NCI-H187 (cell line): ENCODE measurements at places on chromosomes 1 and 21.

- DNase-seq: no peak
These were observed 35.7 kb downstream of the PTGFR start for GRCh38 chr1:78526496-78526895.

- no peak for DNase-seq
These were observed 181.6 kb downstream of the RASAL2 start for GRCh38 chr1:178275553-178275952.

DNA sequence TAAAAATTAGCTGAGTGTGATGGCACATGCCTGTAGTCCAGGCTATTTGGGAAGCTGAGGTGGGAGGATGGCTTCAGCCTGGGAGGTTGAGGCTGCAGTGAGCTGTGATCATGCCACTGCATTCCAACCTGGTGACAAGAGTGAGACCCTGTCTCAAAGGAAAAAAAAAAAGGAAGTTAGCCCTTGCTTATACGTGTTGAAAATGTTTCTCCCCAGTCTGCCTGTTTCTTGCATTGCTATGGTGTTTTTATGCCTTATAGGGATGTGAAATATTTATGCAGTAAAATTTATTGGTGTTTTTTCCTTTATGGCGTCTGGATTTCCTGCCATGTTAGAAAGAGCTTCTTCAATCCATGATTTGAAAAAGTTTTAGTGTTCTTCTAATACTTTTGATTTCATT is 3.6 kb upstream of the RERE start:
- no peak for DNase-seq

GRCh38 chr1:47401761-47402160 is 14.3 kb upstream of the FOXE3 start:
- no peak for DNase-seq

DNA sequence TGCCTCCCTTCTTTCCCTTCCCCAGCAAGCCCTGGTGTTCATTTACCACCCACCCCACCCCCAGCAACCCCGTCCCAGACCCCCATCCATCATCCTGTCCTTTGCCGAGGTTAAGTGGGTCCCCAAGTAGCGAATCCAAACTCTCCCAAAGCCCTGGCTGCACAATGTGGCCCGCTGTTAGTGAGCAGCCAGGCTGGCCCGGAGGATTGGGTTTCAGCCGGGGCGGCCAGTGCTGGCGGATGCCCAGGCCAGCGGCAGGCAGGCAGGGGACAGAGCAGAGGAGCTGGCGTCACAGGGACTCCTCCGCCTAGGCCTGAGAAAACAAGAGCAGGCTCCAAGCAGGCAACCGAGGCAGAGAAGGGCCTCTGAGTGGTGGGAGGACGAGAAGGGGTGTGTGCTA is 61.4 kb downstream of the EPHB2 start:
- no peak for DNase-seq

DNA sequence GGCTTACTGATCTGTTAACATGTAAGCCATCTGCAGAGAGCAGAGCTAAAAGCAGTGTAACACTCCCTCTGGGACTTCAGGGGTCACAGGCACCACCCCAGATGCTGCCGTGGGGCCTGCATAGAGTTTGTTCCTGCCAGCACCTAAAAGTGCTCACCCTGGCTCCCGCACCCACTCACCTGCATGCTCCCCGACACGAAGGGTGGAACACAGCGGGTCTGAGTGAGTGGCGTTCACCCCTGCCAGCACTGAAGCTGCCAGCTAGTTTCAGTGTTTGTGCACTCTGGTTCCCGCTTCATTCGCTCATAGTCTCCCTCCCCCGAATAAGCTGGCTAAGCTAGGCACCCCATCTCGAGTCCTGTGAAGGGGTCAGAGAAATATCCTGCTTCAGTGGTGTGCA is 1681.0 kb downstream of the NCAM2 start:
- no peak for DNase-seq

- DNase-seq: no peak
These were observed 1.7 kb downstream of the S100B start for GRCh38 chr21:46603228-46603627.

- no peak for DNase-seq
These were observed 6.6 kb upstream of the AZIN2 start for GRCh38 chr1:33074193-33074945.

- DNase-seq: no peak
These were observed 19.9 kb downstream of the IRF2BP2 start for GRCh38 chr1:234589854-234590620.

GRCh38 chr1:64909031-64909430 is 57.3 kb downstream of the JAK1 start:
- DNase-seq: no peak

DNA sequence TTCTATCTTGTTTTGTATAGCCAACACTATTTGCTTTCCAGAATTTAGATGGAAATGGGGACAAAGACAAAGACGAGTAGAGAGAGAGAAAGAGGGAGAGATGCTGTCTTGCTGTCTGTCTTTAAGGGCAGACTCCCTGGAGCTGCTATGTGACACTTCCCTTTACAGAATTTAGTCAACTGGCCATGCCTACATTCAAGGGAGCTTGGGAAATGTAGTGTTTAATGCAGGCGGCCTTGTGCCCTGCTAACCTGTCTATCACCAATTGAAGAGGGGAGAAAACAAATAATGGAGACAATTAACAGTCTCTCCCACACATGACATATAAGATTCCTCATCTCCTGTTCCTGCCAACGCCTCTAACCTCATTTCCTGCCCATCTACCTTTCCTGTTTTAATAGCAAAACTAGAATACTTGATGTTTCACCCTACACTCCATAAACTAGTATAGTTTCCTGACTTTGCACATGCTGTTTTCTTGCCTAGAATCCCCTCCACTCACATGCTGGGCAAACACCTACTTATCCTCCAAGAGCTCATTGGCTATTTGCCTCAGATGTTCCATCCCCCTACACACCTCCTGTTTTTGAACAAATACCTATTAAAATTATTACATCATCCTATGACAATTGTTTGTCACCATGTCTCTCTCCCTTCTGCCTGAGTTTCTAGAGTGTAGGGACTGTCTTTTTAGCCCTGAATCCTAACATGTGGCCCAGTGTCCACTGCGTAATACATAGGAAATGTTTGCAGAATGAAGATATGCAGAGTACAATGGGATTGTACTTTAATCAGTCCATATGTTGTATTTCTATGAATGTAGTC is 117.2 kb downstream of the SLC25A24 start:
- no peak for DNase-seq

DNA sequence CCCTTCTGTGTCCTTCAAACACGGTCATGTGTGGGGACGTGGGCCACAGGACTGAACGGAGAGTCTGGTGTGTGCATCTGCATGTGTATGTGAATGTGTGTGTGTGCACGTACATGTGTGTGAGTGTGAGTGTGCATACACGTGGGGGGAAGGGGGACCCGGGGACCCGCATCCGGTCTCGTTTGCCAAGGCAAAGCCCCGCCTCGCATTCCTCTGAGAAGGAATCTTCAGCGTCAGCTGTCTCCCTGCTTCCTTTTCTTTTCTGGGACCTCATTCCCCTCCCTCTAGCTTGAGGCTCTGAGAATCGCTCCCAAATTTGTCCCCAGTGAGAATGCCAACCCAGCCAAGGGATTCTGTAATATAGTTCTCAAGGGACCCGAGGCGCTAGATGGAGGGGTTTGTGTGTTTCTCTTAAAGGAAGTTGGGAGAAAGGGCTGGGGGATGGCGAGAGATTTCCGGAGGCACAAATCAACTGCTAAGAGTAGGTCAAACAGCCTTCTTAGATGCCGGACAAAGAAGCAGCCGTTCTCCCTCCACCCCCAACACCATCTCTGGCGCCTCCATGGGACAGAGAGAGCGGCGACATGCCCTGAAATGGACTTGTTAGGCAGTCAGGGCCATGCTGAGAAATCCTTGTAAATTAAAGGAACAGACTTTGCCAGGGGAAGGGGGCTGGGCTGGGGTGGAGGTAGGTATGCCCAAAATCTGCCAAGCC is 6.6 kb downstream of the IFFO2 start:
- DNase-seq: no peak

GRCh38 chr1:17277511-17278159 is 28.7 kb downstream of the PADI3 start:
- no peak for DNase-seq

DNA sequence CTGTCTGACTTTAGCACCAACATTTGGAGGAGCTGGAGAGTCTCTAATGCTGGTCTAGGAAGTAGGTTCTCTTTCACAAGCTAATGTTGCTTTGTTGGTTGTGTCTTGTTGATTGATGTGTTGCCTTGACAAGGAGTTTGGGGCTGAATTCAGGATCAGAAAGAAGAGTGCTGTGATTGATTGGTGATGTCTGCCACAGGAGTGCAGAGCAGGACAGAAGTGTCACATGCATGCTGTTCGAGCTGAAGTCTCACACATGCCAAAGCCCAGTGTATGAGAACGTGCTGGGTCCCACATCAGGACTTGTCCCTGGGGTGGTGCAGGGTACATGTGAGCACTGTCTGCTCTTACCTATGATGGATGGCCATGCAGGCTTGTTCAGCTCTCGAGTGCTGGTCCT is 694.4 kb downstream of the MATN1 start:
- DNase-seq: no peak

DNA sequence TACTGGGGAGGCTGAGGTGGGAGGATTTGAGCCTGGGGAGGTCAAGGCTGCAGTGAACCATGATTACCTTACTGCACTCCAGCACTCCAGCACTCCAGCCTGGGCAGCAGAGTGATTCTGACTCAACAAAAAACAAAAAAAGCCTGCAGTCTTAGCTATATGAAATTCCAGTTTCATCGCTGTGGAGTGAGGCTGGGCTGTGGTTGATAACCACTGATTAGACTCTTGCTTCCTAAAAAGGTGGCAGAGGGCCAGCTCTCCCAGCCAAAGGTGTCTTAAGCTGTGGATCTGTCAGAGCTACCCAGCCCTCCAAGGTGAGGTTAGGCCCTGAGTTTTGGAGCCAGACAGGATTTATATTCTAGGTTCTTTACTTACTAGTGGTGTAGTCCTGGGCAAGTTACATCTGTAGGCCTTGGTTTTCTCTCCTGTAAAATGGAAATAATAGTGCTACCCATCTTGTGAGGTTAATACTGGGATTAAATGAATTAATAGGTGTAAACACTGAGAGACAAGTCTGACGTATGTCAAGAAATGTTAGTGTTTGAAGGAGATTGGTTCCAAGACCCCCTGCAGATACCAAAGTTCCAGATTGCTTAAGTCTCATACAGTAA is 35.9 kb downstream of the TMCC2 start:
- DNase-seq: no peak

- no peak for DNase-seq
These were observed 32.0 kb upstream of the AGL start for GRCh38 chr1:99818063-99818699.

- DNase-seq: no peak
These were observed 33.8 kb downstream of the GIPC2 start for GRCh38 chr1:78079580-78079979.

DNA sequence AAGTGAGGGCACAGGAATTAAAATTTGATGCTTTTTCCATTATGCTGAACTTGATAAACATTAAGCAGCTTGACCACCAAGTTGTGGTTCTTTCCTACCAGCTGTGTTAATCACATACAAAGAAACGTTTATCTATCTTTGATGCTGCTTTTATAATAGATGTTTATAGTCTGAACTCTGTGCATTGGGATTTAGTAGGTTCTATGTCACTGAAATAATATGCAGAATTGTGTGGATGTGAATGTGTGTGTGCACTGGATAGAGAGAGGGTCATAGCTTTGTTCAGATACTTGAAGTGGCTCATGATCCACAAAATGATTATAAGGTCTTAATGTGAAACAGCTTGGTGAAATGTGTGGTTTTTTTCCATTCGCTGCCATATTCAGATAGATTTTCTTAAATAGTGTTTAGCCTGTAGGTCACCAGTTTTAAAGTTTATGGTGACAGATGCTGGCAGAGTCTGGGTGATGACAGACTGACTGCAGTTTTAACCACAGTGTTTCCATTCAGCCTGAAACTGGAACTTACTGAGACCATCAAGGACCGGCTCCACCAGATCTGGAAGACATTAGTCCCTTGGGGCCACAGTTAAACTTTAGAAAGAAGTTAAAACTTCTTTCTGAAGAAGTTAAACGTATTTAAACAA is 10.2 kb downstream of the DDI2 start:
- DNase-seq: no peak

DNA sequence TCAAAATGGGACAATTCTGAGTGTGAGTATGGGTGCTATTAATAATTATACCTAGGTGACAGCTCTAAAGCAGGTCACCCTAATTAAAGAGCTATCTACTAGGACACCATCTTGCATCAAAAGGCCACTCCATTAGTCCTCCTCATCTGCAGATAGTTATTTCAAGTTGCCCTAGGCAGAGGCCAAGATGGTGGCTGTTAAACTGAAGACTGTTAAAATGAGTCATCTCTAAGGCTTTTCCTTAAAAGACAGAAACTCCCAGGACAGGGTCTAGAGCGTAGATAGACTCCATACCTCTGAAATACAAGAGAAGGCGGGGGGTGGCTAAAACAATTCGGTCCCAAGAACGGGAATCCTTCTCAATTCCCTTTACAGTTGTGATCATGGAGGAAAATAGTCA is 4.5 kb upstream of the ZNF697 start:
- no peak for DNase-seq

DNA sequence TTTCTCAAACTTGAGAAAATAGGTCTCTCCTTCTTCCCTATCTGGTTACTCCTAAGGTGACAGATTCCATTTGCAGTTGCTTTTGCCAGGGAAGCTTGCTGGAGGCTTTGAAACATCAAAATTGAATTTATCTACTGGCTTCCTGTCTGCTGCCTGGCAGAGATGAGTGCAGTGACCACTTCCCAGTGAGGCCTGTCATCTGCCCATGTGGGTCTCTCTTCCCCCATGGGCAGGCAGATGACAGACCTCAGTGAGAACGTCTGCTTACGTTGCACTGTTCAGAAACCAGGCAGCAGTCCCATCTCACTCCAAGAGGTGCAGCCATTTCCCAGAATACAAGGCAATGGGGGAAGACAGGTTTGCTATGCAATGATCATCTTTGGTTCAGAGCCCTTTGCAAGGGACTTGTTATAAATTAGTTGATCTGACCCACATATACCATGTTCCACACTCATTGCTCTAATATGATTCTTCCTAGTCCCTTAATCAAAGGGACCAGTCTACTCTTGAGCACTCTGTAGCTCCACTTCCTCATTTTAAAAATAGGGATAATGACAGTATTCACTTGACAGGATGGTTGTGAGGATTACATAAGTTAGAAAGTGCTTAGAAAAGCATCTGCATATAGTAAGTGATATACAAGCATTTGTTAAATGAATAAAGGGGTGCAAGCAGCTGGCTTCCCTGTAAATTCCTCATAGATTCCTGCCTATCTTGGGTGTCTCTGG is 10.6 kb downstream of the PGBD5 start:
- no peak for DNase-seq

- DNase-seq: no peak
These were observed 558 bp downstream of the USP1 start for GRCh38 chr1:62437273-62437940.
